ENCODE measurements at places on chromosomes 1 and 21. TPM values are rescaled to one million over a fixed set of nuclear protein-coding genes. Genes with fewer than 3 reads are reported as not detected.

PROX1 gene
- total RNA-seq, result 0.43 TPM

RGSL1 gene
- not detected for total RNA-seq

TTC22 gene
- total RNA-seq, result 16.8 TPM

LHX8 gene
- total RNA-seq, result under 0.01 TPM

SLAMF8 gene
- 0.24 TPM for total RNA-seq

CNIH3 gene
- 1.7 TPM for total RNA-seq

TNFAIP8L2 gene
- not detected for total RNA-seq

FNDC5 gene
- total RNA-seq, result not detected

PRAMEF26 gene
- total RNA-seq, result not detected

IGSF8 gene
- total RNA-seq, result 61.0 TPM

RIPK4 gene
- total RNA-seq, result 36.9 TPM

GNAT2 gene
- 0.64 TPM for total RNA-seq

ETV3L gene
- total RNA-seq, result not detected

AMPD1 gene
- not detected for total RNA-seq

CHD5 gene
- not detected for total RNA-seq

AGPAT3 gene
- 49.2 TPM for total RNA-seq

CSMD2 gene
- total RNA-seq, result not detected

OR14K1 gene
- total RNA-seq, result not detected

NEXN gene
- total RNA-seq, result 0.48 TPM

CAPN2 gene
- 299 TPM for total RNA-seq

GPA33 gene
- not detected for total RNA-seq

C1orf56 gene
- total RNA-seq, result 1.5 TPM

OR2T3 gene
- 0.24 TPM for total RNA-seq

DDAH1 gene
- 2.1 TPM for total RNA-seq

MROH9 gene
- not detected for total RNA-seq

TMEM35B gene
- total RNA-seq, result 20.2 TPM

SLC9C2 gene
- total RNA-seq, result not detected

PPFIA4 gene
- total RNA-seq, result 14.0 TPM

UBL4B gene
- not detected for total RNA-seq

CCDC27 gene
- total RNA-seq, result not detected

JUN gene
- 56.7 TPM for total RNA-seq

TLCD4 gene
- 4.1 TPM for total RNA-seq

LAD1 gene
- 186 TPM for total RNA-seq

MCOLN2 gene
- 1.2 TPM for total RNA-seq

PTCH2 gene
- total RNA-seq, result not detected

ZMYND12 gene
- 3.6 TPM for total RNA-seq

RGS13 gene
- not detected for total RNA-seq

HLX gene
- total RNA-seq, result not detected

C1orf146 gene
- not detected for total RNA-seq

DUSP23 gene
- 78.2 TPM for total RNA-seq

FMO1 gene
- total RNA-seq, result 0.64 TPM

GPR25 gene
- not detected for total RNA-seq

SEC16B gene
- total RNA-seq, result 0.96 TPM

RTCA gene
- 48.0 TPM for total RNA-seq

TSSK3 gene
- not detected for total RNA-seq

PAQR6 gene
- not detected for total RNA-seq
